ENCODE measurements at places on chromosomes 3 and 15. TPM values are rescaled to one million over a fixed set of nuclear protein-coding genes. Genes with fewer than 3 reads are reported as not detected.

DNA sequence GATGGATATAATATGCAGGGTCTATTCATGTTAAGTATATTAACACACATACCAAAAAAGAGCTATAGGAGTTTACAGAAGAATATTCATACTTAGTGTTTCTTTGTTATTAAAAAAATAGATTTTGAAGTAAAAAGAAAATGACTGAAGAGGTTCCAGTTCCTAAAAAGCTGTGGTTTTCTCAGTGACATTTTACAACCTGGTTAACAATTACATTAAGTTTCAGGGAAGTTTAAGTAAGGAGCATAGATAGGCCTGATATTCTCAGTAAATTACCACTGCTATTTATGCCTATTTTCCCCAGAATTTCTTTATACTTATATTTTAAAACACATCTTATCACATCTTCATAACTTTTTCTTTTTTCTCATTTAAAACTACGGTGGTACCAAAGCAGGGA, 43.6 kb upstream of the SPTSSB start:
- DNase-seq = no peak

- no peak for DNase-seq
Observed at GRCh38 chr3:183553334-183554026, 2.0 kb downstream of the KLHL6 start.

ST8SIA2 gene
- 1.5 TPM for total RNA-seq

HIGD2B gene
- not detected for total RNA-seq

- DNase-seq = peak; percentile 27
Observed at GRCh38 chr3:109098079-109098644, 19.8 kb downstream of the MORC1 start.

SLC12A1 gene
- not detected for total RNA-seq
